ENCODE measurements at places on chromosomes 12 and 14.

GRCh38 chr14:101630056-101630965 lies 69.0 kb downstream of the DIO3 start:
- DNase-seq: no peak

DNA sequence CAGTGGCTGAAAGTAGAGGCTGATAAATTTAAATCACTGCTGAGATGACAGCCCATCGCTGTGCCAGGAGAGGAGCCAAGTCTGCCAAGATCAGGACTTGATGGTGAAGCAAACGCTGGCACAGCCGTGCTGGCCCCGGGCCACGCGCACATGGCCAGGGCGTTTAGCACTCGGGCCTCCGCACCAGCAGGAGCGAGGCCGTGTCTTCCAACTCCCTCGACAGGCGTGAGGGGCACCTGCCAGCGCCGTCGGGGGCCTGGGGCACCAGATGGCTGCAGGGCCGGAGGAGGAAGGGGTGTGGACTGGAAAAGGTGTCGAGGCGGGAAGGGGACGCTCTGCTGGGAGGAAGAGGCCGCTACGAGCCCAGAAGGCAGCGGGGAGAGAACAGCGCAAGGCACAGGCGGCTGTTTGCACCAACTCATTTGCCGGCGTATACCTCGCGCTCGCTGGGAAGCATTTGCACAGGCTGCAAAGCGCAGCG lies 29.5 kb downstream of the RIMBP2 start:
- DNase-seq: no peak

GRCh38 chr12:32587581-32588495 lies 91.3 kb upstream of the DNM1L start:
- DNase-seq: no peak

DNA sequence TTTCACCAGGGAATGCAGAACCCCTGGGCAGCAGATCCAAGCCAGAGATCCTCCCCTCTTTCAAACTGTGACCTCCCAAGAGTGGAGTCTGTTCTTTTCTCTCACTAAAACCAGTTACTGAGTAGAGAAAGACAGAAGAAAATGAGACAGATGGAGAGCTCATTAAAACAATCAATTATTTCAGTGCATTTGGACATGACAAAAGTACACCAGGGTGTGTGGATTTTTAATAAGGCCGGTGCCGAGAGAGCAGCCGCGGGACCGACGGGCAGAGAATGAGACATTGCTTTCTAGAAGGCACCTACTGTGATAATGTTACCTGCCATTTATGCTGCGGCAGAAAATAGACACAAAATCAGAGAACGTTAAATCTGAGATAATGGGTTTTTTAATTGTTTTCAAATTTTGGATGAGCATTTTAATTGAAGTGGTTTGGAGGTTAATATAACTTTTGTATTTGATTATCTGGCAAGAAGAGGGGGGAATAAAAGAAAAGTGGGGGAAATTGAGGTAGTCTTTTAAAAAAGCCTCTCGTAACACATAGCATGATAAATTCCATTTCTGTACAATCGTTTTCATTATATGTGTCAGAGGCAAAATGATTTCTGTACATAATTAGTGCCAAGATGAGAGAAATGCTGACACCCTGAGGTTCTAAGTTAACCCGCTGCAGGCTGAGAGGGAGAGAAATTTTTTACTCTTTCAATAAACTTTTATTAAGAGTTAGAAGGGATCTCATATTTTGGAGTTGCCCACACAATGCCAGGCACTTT lies 70.8 kb downstream of the HSPB8 start:
- no peak for DNase-seq

GRCh38 chr12:52162981-52163380 lies 28.8 kb downstream of the KRT80 start:
- no peak for DNase-seq

GRCh38 chr14:77529963-77530362 lies 31.3 kb upstream of the ISM2 start:
- DNase-seq: no peak

Data from GDM1 (cell line).